ENCODE measurements at places on chromosomes 11 and 22. TPM values are rescaled to one million over a fixed set of nuclear protein-coding genes. Genes with fewer than 3 reads are reported as not detected.

DNA sequence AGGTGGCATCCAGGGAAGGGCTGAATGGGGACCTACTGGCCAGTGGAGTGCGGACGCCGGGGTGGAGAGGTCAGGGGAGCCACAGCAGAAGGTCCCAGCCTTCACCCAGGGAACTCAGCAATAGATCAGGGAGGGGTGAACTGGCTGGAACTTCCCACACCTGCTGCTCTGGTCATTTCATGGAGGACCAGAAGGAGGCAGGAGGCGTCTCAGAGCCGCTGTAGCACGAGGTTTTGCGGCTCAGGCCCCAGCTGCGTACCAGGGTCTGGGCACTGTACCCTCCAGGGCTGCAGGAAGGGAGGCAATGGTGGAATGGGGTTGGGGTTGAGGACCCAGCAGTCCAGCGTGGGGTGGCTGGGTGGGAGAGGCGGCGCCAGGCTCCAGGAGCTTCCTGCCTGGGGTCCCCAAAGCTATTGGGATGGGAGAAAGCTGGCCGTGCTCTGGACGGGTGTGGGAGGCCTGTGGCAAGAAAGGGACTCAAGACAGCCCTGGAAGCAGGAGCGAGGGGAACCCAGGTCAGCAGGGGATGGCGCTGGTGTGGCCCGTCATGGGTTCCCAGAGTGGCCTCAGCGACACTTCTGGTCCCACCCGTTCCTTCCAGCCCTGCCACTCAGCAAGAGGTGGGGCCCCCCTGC lies 20.2 kb upstream of the BRSK2 start:
- no peak for DNase-seq

GRCh38 chr11:123045101-123045500 lies 16.8 kb downstream of the HSPA8 start:
- peaks cover 3% of the 10 kb centered on the region for H3K4me1 ChIP-seq
- H3K4me3 ChIP-seq: no peak overlapping the region
- DNase-seq: no peak
- H3K27me3 ChIP-seq: peaks cover 2% of the 10 kb centered on the region
- no peak overlapping the region for H3K27ac ChIP-seq
- H3K36me3 ChIP-seq: no peaks in the 10 kb centered on the region

DNA sequence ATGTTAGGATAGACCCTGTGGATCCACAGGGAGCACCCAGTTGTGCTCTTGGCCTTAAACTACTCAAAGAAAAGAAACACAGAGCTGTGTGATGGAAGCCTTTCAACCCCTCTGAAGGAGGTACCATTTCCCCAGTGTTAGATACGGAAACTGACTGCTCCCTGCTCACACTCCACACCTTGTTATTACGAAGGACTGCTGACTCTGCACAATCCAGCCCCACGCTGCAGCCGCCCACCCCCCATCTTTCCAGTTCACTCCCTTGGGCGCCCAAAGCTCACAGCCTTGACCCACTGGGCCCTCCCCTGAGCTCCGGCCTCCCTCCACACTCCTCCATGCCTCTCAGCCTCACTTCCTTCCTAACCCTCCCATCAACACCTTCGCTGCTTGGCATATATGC lies 75.5 kb downstream of the EFCAB6 start:
- no peak overlapping the region for H3K4me3 ChIP-seq
- no peaks in the 10 kb centered on the region for H3K36me3 ChIP-seq
- H3K27ac ChIP-seq: no peak overlapping the region
- H3K4me1 ChIP-seq: peaks cover 8% of the 10 kb centered on the region
- H3K27me3 ChIP-seq: peaks cover 4% of the 10 kb centered on the region

- no peak overlapping the region for H3K4me3 ChIP-seq
- H3K36me3 ChIP-seq: no peaks in the 10 kb centered on the region
- H3K4me1 ChIP-seq: peaks cover 43% of the 10 kb centered on the region
- no peak overlapping the region for H3K27ac ChIP-seq
- no peak for DNase-seq
These were observed 168.1 kb downstream of the ST3GAL4 start for GRCh38 chr11:126523441-126524205.

GRCh38 chr11:132072044-132072857 lies 701.8 kb downstream of the NTM start:
- H3K4me1 ChIP-seq: peaks cover 24% of the 10 kb centered on the region
- no peak overlapping the region for H3K4me3 ChIP-seq
- peak overlapping the region; percentile 84 for H3K27ac ChIP-seq
- peak; percentile 76 for DNase-seq
- H3K27me3 ChIP-seq: no peaks in the 10 kb centered on the region
- no peaks in the 10 kb centered on the region for H3K36me3 ChIP-seq

DNA sequence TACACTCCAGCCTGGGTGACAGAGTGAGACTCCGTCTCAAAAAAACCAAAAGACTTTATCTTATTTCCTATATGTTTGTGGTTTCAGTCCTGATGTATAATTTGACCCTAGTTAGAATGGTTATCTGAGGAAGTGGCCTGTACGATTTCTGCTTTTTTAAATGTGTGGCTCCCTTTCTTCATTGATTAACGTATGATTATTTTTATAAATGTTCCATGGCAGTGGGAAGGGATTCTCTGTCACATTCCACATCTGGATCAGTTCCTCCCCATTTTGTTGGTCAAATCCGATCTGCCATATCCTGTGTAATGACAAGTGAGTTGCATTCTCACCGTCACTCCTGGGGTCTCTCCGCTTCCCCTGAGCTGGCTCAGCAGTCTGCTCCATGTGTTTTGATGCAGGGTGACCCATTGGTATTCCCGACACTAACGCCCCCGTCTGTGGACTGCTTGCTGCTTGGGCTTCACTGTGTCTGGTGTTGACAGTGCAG lies 20.3 kb downstream of the NEAT1 start:
- H3K27me3 ChIP-seq: no peaks in the 10 kb centered on the region
- peaks cover 56% of the 10 kb centered on the region for H3K36me3 ChIP-seq

DNA sequence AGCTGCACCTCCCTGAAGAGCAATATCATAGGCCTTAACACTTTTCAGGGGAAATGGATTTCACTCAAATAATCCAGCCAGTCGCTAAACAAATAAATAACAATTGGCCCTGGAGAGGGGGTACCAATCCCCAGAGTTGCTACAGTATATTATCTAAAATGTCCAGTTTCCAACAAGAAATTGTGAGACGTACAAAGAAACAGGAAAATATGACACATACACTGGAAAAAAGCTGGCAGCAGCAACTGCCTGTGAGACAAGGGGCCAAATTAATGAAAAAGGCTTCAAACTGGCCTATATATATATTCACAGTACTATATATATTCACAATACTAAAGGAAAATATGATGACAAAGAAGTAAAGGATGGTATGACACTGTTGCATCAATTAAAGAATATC lies 4.0 kb downstream of the NF2 start:
- H3K4me3 ChIP-seq: no peak overlapping the region
- no peak for DNase-seq
- peaks cover 8% of the 10 kb centered on the region for H3K4me1 ChIP-seq
- peaks cover 6% of the 10 kb centered on the region for H3K36me3 ChIP-seq

- no peak overlapping the region for H3K27ac ChIP-seq
- DNase-seq: no peak
- no peak overlapping the region for H3K4me3 ChIP-seq
- H3K36me3 ChIP-seq: no peaks in the 10 kb centered on the region
- H3K27me3 ChIP-seq: peaks cover 85% of the 10 kb centered on the region
These were observed 485 bp downstream of the KCNJ4 start for GRCh38 chr22:38454353-38455075.

GRCh38 chr11:64772303-64773018 lies 5.9 kb downstream of the SF1 start:
- no peak overlapping the region for H3K4me3 ChIP-seq
- peaks cover 85% of the 10 kb centered on the region for H3K36me3 ChIP-seq
- H3K27ac ChIP-seq: peak overlapping the region; percentile 32
- no peaks in the 10 kb centered on the region for H3K27me3 ChIP-seq

GRCh38 chr11:13338427-13339069 lies 61.0 kb downstream of the BMAL1 start:
- no peak overlapping the region for H3K27ac ChIP-seq
- DNase-seq: no peak
- H3K4me1 ChIP-seq: peaks cover 3% of the 10 kb centered on the region

GRCh38 chr11:1438261-1438966 lies 48.2 kb downstream of the MOB2 start:
- no peak overlapping the region for H3K4me3 ChIP-seq
- DNase-seq: no peak
- no peak overlapping the region for H3K27ac ChIP-seq
- H3K27me3 ChIP-seq: peaks cover 4% of the 10 kb centered on the region
- H3K4me1 ChIP-seq: peaks cover 9% of the 10 kb centered on the region

GRCh38 chr22:42438293-42438650 lies 6.1 kb upstream of the NFAM1 start:
- DNase-seq: no peak
- H3K27me3 ChIP-seq: peaks cover 77% of the 10 kb centered on the region
- H3K36me3 ChIP-seq: no peaks in the 10 kb centered on the region
- H3K27ac ChIP-seq: no peak overlapping the region
- H3K4me3 ChIP-seq: no peak overlapping the region
- H3K4me1 ChIP-seq: peaks cover 42% of the 10 kb centered on the region

DNA sequence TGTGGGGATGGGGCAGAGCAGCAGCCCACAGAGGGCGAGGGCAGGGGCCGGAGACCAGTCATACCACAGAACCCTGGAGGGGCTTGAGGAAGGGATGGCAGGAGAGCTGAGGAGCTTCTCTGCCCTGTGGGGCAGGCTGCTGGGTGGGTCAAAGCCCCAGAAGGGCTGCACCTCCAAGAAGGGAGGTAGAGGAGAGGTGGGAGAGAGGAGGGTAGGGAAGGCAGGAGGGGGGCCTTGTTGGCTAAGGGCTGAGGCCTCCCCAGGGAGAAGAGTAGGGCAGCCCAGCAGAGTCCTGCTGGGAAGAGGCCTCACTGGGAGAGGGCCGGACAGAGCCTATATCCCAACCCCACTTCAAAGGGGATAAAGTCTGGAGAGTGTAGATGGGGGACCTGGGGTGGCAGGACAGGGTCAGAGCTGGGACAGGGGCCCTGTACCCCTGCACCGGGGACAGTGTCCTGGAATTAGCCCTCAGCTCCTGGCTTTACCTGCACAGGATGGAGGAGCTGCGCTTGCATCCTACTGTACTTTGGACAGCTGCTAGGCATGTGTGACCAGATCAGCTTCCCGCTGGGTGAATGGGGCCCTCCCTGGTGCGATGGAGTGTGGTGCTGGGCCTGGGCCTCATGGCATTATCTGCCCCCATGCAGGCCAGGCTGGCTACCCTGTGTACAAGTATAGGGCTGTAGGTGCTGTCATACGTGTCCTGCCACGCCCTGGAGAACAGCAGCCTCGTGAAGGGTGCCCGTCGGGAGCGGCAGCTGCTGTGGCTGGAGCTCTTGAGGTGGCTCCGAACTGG lies 7.3 kb downstream of the DGCR6L start:
- DNase-seq: no peak
- no peak overlapping the region for H3K27ac ChIP-seq
- no peak overlapping the region for H3K4me3 ChIP-seq
- peaks cover 4% of the 10 kb centered on the region for H3K36me3 ChIP-seq
- no peaks in the 10 kb centered on the region for H3K27me3 ChIP-seq
- H3K4me1 ChIP-seq: peaks cover 18% of the 10 kb centered on the region

- no peak overlapping the region for H3K27ac ChIP-seq
- peaks cover 8% of the 10 kb centered on the region for H3K27me3 ChIP-seq
- H3K36me3 ChIP-seq: no peaks in the 10 kb centered on the region
These were observed 12.7 kb downstream of the CD6 start for GRCh38 chr11:60984149-60984548.

GRCh38 chr11:120717042-120717441 lies 205.5 kb downstream of the GRIK4 start:
- DNase-seq: no peak
- no peak overlapping the region for H3K27ac ChIP-seq
- peaks cover 19% of the 10 kb centered on the region for H3K27me3 ChIP-seq
- H3K4me3 ChIP-seq: no peak overlapping the region
- H3K4me1 ChIP-seq: peaks cover 3% of the 10 kb centered on the region

GRCh38 chr11:122192634-122193255 lies 76.7 kb upstream of the BLID start:
- no peak for DNase-seq
- H3K4me3 ChIP-seq: no peak overlapping the region
- peaks cover 3% of the 10 kb centered on the region for H3K4me1 ChIP-seq
- no peaks in the 10 kb centered on the region for H3K36me3 ChIP-seq

DNA sequence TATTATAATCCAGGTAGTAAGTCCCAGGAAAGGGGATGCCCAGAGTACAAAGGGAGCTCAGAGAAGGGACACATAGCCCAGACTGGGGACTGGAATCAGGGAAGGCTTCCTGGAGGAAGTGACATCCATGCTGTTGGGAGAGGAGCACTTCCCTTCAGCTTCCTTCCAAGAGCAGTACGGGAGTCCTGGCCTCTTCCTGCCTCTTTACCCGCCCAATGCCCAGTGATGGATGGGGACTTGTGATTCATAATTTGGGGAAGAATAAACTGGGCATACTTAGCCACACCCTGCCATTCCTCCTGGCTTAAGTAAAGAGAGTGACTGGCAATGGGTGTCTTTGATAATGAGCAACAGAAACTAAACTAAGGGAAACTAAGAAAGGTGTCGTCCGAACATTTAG lies 11.5 kb downstream of the C11orf91 start:
- H3K4me3 ChIP-seq: no peak overlapping the region
- H3K27me3 ChIP-seq: no peaks in the 10 kb centered on the region
- H3K27ac ChIP-seq: no peak overlapping the region
- DNase-seq: no peak

GRCh38 chr11:12918667-12919066 lies 90.4 kb upstream of the RASSF10 start:
- H3K4me3 ChIP-seq: no peak overlapping the region
- H3K27ac ChIP-seq: no peak overlapping the region
- no peak for DNase-seq
- H3K36me3 ChIP-seq: peaks cover 12% of the 10 kb centered on the region
- no peaks in the 10 kb centered on the region for H3K27me3 ChIP-seq
- H3K4me1 ChIP-seq: peaks cover 25% of the 10 kb centered on the region

DNA sequence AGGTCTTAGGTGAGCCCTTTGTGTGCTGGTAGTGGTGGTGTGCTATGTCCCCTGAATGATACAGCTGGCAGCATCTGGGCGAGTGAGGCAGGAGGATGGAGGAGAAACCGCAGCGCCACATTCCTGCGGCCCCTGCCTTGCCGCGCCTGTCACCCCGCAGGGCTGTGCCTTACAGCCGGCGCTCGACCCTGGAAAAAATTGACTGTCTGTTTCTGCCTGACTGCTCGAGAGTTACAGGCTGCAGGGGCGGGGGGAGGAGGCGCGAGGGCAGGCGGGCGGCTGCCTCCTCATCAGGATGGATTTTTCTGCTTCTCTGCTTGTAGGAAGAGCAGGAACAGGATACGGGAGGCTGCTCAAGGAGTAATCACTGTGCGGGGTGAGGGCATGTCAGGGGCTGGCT lies 443.4 kb downstream of the MIAT start:
- peak; percentile 57 for DNase-seq
- H3K4me1 ChIP-seq: peaks cover 11% of the 10 kb centered on the region
- peaks cover 26% of the 10 kb centered on the region for H3K27me3 ChIP-seq
- no peak overlapping the region for H3K4me3 ChIP-seq
- H3K27ac ChIP-seq: no peak overlapping the region

DNA sequence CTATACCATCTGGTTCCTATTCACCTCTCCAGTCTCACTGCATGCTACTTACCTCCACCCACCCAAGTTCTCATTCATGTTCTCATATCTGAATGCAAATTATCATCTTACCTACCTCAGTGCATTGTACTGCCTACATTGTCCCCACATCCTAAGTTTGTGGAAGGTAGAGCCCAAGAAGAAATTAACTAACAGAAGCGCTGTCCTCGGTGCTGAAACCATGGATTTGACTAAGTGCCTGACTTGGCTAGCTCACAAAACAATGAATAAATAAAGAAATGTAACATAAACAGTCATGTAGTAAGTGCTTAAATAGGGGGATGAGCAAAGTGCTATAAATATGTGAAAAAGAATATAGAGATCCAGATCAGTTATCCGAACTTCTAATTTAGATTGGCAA lies 63.2 kb downstream of the GRIA4 start:
- H3K27ac ChIP-seq: no peak overlapping the region
- no peak overlapping the region for H3K4me3 ChIP-seq
- DNase-seq: peak; percentile 81
- H3K27me3 ChIP-seq: no peaks in the 10 kb centered on the region

GNG3 gene
- total RNA-seq: not detected

OR51B5 gene
- total RNA-seq: 0.31 TPM

KCNJ1 gene
- 0.18 TPM for total RNA-seq

CCDC73 gene
- total RNA-seq: not detected

C22orf42 gene
- not detected for total RNA-seq

APOA5 gene
- not detected for total RNA-seq
